ENCODE measurements at places on chromosomes 5 and 9.

DNA sequence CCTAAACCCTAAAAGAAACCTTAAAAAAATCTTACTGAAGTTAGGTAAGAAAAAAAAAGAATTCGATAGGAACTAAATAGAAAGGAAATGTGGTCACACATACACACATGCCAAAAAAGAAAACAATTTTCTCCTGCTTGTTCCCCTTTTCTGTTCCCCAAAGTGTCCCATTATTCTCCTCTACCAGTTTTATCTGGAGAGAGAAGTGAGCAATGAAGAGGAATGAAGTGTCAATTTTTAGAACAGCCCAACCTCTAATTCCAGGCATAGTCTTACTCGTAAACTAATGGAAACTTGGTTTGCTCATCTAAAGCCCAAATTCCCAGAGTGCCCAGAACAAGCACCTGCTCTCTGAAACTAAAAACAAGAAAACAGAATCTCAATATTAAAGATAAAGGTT lies 26.1 kb downstream of the AP3B1 start:
- DNase-seq = no peak

DNA sequence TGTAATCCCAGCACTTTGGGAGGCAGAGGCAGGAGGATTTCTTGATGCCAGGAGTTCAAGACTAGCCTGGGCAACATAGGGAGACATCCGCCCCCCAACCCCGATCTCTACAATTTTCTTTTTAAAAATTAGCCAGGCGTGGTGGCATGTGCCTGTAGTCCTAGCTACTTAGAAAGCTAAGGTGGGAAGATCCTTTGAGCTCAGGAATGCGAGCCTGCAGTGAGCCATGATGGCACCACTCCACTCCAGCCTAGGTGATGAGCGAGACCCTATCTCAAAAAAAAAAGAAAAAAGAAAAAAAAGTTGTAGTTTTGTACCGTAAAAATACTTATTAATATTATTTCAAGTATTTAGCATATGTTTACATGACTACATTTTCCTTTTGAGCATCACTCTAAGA lies 29.3 kb downstream of the TSSK1B start:
- no peak for DNase-seq

- DNase-seq = no peak
Measured at GRCh38 chr5:178237431-178238312, 5.1 kb upstream of the PHYKPL start.

DNA sequence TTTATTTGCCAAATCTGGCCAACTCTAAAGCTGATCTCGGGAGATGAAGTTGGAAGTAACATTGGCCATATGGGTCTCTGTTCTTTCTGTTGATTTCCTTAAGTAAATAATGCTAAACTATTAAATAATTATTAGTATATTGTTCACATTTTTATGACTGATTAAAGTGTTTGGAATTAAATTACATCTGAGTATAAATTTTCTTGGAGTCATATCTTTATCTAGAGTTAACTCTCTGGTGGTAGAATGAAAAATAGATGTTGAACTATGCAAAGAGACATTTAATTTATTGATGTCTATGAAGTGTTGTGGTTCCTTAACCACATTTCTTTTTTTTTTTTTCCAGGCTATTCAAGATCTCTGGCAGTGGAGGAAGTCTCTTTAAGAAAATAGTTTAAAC lies 9.3 kb upstream of the FGF18 start:
- DNase-seq = no peak

GRCh38 chr9:7974335-7974960 lies 174.9 kb upstream of the DMAC1 start:
- DNase-seq = peak; percentile 8

DNA sequence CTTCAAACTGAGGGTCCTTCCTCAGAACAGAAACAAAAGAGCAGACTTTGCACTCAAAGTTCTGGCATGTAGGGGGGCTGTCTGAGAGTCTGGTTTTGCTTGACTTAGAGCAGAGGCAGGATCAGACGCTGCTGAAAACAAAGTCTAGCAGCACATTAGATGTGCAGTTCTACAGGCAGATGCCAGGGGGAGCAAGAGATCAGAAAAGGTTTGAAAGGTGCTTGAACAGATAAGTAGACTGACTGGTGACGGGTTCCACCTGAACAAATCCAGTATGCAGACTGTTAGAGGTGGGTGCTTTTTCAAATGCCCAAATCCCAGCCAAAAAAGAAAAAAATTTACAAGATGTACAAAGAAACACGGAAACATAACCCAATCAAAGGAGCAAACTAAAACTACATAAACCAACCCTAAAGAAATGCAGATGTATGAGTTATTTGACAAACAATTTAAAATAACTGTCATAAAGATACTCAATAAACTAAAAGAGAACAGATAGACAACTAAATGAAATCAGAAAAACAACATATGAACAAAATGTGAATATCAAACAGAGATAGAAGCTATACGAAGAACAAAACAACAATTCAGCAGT lies 194.7 kb upstream of the FREM1 start:
- peak; percentile 55 for DNase-seq

GRCh38 chr5:179788193-179788854 lies 5.5 kb upstream of the LTC4S start:
- no peak for DNase-seq

DNA sequence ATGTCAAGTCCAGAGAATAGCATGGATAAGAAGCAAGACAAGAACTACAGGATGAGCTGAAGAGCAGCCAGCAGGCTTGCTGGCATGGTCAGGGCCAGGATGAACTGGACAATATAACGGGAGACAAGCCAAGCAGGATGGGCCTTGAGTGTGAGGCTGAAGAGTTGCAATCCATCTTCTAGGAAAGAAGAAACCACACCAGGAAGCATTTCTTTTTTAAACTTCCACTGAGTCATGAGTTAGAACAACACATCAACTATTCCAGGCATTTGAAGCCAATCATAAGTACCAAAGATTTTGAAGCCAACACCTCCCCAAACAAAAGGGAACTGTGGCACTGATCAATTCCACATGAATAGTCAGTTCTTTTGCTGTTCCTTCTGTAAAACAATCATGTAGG lies 27.3 kb downstream of the SLC31A2 start:
- DNase-seq = no peak

DNA sequence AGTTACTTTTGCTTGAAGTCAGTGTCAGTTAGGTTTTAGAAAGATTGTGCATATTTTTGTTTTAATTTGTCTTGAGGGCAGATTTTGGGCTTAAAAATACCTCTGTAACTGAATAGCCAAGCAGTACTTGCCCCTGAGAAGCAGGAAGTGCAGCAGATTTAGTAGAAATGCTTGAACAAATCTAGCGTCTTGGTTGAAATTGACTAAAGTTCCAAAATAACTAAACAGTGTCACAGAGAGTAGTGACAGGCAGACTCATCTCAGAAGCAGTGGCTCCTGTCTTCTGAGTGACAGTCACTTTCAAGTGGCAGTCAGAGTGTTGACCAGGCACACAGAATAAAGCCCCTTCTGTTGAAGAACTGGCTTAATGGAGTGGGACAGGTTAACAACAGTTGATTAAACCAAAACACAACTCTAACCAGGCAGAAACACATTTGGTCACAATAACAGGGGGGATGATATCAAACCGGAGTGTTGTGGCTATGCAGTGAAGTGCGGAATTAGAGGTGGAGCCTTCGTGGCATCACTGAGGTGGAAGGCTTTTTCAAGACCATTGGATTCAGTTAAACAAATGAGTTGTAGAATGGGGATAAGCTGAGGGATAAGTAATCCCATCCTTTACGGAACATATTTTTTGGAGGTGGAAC lies 29.1 kb downstream of the TRIO start:
- DNase-seq = no peak

DNA sequence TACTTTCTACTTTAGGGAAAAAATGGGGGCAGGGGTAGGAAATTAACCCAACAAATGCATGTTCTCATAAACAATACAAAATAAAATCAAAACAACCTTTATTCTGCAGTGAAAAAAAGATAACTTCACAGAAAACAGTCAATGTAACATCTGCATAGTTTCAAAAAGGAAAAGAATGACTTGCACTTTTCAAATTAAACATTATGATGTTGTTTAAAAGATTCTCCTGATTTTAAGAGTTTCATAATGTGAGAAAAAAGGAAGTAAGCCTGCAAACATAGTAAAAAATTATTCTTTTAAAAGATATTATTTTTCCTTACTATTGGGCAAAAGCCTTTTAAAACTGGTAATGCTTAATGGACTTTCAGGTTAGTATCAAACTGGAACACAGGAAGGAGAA lies 7.6 kb downstream of the C9orf72 start:
- no peak for DNase-seq

DNA sequence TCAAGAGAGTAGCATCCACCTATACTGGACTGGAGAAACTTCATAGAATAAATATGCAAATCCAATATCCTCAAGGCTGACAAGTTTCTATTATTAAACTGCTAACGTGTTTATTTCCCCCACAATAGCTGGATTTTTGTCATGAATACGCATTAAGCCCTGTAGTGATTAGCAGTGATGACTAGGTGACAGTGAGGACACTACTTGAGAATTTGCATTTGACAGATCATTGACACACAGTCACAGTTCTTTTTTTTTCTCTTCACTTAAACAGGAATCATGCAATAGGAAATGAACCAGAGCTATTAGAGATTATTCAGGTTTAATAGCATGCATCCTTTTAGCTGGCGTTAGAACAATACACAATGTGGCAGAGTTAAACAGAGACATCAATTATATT lies 35.3 kb downstream of the MPDZ start:
- DNase-seq = no peak

- DNase-seq = no peak
Measured at GRCh38 chr5:90131383-90132133, 278.0 kb downstream of the CETN3 start.

GRCh38 chr5:78295035-78295961 lies 800 bp upstream of the AP3B1 start:
- DNase-seq = peak; percentile 50

DNA sequence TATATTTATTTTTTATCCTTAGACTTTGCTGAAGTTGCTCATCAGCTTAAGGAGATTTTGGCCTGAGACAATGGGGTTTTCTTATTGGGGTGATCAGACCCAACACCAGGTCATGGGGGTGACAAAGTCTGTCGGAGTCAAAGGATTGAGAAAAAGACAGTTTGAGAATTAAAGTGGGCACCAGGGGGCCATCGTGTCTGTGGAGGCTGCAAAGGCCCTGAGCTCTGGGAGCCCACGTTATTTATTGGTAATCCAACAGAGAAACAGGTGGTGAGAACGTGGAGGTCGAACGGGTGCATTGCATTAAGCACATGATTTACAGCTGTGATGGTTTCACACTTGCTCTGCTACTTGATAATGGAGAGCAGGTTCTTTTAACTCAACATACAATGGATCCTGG lies 102.5 kb upstream of the CDH10 start:
- DNase-seq = no peak

- no peak for DNase-seq
Measured at GRCh38 chr5:94796586-94796985, 178.1 kb downstream of the SLF1 start.

DNA sequence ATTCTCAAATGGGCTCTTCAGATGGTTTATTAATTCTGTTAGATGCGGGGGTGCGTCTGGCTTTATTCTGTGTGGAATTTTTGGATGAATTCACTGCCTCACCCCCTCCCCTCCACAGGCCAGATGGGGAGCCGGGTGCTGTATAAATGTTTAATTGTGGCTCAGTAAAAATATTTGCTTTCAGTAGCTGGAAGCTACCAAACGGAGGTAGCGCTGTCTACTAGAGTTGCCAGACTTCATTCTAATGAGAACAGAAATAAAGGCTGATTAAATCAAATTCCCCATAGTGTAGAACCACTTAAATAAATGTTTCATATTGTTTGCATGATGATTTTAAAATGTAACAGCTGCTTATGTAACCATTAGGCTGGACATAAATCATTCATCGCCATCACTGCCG lies 34.5 kb upstream of the KCNMB1 start:
- no peak for DNase-seq
